Stimulated activated CD8-positive, alpha-beta memory T cell treated with anti-CD3 and anti-CD28 coated beads, Interleukin-4, amount 100 ng/mL, for 48 hours (primary cell): ENCODE measurements at places on chromosomes 6 and 20.

GRCh38 chr20:924639-925038 is 8.5 kb upstream of the ANGPT4 start:
- no peak for DNase-seq

GRCh38 chr6:43095939-43096338 is 19.8 kb downstream of the PTK7 start:
- DNase-seq = no peak

DNA sequence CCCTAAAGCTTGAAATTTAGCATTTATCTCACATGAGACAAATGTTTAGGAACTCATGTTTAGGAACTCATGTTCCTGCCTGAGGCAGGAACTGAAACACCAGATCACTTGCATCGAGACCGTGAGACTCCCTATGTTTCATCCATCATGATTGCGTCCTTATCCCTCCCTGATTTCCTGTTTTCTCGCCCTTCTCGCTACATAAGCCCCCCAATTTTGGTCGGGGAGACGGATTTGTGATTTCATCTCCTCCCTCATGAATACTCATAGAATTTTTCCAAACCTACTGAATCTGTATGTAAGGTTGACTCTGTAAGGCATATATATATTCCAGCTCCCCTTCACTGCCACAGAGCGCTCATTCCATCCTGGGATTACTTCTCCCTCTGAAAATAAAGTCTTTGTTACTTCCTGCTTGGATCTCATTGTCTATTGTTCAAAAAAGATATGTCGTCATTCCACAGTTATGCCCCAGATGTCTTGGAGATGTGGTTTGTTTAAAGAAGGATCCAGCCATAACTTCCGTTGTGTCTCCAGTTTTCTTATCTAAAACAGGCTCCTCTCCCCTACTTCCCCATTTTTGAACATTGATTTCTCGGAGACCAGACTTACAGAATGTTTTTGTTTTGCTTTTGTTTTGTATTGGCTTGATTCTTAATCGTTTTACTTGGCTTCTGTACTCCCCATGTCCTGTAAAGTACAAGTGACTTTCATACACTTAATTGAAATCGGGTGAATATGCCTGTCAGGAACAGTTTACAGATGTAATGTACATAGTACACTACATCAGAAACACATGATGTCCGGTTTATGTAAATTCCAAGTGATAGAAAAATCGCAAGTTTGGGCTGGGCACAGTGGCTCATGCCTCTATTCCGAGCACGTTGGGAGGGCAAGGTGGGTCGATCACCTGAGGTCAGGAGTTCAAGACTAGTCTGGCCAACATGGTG is 118.7 kb downstream of the HFE start:
- no peak for DNase-seq

GRCh38 chr6:137978252-137978896 is 111.3 kb downstream of the TNFAIP3 start:
- DNase-seq = peak; percentile 40

- DNase-seq = no peak
These were observed 34.8 kb upstream of the GABRR1 start for GRCh38 chr6:89251976-89252375.

DNA sequence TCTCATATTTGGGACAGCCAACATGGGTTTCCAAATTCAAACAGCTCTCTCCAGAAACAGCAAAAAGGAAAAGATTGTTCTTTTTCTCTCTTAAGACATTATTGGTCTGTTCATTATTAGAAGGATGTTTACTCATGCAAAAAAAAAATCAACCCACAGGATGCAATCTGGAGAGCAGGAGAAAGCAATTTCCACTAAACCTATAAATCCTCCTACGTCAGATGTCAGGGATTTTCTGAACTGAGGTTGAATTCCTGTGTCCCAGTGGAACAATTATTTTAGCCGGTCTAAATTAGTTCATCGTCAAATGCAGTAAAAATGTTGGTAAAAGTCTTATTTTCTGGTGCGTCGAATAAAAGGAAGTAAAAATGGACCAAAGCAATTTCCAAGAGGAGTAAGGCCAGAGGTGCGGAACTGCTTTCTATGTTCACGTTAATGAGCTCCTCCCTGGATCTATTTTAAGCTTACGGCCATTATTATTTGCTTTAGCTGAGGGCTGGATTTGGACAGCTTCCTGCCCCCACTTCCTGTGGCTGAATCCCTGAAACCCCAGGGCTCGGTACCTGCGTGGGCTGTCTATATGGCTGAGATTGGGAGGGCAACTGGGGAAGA is at the start of gene GABRR1:
Gene GABRR1, minus strand, starts transcription at position 60 of the 612 bp plus-strand sequence. Its CDS starts 36 bp downstream, at position 24.
- no peak for DNase-seq

GRCh38 chr6:148347441-148348054 is 4.9 kb downstream of the SASH1 start:
- no peak for DNase-seq

- no peak for DNase-seq
These were observed 1.7 kb downstream of the GHRH start for GRCh38 chr20:37259865-37260264.

GRCh38 chr20:858011-858410 is 24.5 kb downstream of the FAM110A start:
- DNase-seq = no peak

GRCh38 chr6:165889636-165890403 is 226.8 kb upstream of the PDE10A start:
- no peak for DNase-seq

DNA sequence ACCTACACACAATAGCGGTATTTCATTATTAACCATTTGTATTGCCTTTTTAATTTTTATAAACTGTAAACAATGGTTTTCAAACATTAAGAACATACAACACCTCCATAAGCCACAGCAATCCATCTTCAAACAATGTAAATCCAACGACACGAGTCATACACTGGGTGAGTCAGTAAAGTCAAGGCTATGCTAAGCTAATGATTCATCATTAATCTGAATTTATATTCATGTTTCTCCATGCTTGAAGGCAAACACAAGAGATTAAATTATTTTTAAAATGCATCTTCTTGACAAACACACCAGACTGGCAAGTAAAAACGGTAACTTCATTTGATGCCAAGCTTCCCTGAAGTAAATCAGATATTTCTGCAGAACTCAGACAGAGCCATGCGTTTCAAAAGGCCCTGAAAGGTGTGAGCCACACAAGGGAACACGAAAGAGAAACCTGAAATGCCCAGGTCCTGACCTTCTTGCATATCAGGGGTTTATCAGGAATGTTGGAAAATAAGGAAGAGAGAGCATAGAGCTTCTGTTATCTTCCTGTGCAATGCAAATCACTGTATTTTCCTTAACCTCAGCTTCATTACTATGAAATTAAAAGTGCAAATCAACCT is 162.5 kb downstream of the ALDH8A1 start:
- DNase-seq = no peak

DNA sequence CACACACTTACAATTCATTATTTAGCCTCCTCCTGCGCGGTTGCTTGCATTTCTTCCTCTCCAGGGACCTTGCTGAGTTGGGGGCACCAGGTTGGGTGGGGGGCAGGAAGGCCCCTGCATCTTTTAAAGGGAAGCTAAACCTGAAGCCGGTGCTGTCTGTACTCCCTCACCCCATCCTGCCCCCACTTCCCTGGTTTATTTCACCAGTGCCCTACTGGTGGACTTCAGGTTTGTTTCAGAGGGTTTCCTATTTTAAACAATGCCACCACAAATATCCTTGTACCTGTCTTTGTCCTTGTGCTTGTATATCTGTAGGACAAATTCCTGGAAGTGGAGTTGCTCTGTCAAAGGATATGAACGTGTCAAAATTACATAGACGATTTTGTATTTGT is 21.0 kb downstream of the PTK7 start:
- no peak for DNase-seq

- no peak for DNase-seq
These were observed 29.6 kb upstream of the HBS1L start for GRCh38 chr6:135084001-135084915.

DNA sequence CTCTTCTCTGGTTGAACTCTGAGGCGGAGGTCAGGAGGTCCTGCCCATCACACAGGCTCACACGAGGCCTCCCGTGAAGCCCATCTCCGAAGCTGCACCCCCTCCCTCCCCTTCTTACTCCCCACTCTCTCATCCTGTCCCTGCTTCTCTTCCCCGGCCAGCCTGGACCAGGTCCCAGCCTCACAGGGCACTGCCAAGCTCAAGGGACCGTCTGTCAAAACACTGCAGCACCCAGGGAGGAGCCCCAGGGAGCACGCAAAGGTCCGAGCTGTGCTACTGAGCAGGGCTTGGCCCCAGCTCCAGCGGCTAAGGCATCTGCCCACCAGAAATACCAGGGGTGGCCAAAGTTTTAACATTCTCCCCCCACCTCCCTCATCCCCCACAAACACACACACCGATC is 70.0 kb downstream of the PSMG4 start:
- no peak for DNase-seq

GRCh38 chr6:111662794-111663593 is 57.3 kb upstream of the TRAF3IP2 start:
- peak; percentile 16 for DNase-seq

GRCh38 chr20:32642257-32643046 is 31.3 kb downstream of the C20orf203 start:
- DNase-seq = no peak

DNA sequence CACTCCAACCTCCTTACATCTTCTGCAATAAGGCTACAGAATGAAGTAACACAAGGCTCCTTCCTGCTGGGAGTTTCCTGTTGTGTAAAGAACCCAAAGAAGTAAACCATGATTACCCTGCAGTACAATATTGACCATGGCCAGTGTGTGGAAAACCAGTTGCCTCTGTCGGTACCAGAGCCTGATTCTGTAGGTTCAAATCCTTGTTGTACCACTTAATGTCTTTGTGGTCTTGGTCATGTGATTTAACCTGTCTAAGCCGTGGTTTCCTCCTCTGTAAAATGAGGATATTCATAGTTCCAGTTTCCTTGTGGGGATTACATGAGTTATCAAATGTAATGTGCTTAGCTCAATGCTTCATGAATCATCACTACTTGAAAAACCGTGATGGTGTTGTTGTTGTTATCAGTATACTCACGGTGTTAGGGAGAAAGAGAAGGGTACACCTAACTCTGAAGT is 60.3 kb upstream of the PRELID3B start:
- no peak for DNase-seq

DNA sequence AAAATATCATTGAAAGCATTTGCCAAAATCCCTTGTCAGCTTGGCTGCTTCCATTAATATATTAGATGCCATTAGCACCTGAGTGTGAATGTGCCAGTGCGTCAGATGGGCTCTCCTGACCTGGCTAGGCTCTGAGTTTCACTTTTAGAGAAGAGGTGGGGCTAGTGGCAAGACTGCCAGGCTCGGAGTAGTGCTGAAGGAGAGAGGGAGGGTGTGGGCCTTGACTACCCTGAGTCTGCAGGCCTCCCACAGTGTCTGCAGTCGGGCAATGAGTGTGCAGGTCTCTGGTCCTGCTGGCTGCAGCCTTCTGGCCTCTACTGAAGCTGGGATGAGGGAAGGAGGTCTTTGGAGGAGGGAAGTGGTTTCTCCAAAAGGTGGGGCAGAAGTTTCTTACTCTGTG is 34.6 kb upstream of the PNPLA1 start:
- DNase-seq = no peak

- DNase-seq = no peak
These were observed 29.2 kb downstream of the ERMARD start for GRCh38 chr6:169780571-169781091.

DNA sequence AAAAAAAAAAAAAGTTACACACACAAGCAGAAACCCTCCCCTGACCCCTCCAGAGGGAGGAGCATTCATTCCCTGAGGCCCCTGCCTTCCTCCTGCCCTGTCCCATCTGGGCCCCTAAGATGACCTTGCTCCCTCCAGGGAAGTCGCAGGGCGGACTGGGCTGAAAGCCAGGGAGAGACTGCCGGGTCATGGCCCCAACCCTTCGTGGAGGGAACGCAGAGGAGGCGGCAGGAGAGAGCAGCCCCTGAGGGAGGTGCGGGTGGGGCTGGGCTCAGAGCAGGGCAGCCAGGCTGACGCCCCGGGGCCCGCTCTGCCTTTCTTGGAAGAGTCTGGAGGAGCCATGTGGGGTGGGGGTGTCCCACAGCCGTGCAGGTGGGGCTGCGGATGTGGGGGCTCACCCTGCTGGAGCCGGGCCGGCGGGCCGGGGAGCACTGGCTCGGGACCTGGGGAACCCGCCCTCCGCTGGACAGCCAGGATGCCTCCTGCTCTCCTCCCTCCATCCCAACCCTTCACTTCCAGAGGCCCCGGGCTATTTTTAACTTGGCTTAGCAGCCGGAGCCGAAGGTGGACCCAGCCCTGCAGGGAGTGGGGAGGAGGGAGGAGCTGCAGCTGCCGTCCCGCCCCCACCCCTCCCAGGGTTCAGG is 15.0 kb upstream of the ABHD16B start:
- no peak for DNase-seq

- no peak for DNase-seq
These were observed 207.0 kb downstream of the THBS2 start for GRCh38 chr6:169046483-169047192.

DNA sequence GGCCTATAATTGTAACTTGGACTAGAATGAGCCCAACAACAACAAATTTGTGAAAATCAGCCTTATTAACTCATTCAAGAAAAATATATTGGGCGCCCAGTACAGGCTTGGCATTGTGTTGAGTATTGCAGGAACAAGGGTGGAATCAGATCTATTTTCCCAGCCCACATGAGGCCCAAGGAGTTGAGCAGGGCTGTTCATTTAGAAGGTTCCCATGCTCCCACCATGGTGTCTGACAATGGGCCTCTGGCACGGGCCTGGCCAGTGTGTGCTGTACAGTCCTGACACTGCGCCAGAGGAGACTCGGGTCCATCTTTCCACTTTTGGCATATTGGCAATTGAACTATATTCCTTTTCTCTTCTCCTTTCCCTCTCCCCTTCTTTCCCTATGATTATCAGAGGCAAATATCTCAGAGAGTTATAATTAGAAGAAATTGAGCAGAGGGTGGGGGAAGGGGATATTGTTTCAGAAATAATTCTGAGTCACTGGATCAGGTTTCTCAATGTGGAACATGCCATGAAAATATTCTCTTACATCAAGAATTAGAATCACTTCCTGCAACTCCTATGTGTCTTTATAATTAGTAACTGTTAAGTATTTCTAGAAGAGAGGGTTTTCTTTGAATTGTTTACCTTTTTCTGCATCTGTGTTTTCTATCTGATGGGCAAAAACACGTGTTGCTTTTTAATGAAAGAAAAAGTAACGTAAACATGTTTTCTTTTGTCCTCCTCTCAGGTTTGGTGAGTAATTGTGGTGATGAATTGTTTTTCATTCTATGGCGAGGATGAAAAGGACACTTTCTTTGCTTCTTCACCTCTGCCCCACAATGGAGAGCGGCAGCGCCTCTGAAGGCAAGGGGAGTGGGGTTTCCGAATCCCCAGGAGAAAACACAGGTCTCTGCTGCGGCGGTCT is 209.4 kb downstream of the FOXA2 start:
- DNase-seq = no peak

DNA sequence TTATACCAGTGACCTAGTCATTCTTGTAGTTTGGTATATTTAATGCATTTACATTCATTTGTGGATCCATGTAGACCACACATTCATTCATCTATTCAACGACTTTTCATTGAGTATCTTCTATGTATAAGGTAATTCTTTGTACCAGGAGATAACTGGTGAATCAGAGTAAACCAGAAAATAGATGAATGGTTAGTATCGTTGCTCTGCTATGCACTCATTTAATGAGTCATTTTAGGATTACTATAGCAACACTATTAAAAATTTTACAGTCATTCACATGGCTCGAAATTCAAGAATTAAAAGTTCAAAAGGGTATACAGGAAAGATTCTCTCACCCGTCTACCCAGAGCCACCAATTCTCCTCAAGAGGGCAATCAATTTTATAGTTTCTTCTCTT is 26.8 kb downstream of the DOK5 start:
- no peak for DNase-seq

GRCh38 chr20:35404614-35405259 is 7.0 kb downstream of the UQCC1 start:
- no peak for DNase-seq
